NCI-H1694 (cell line): ENCODE measurements at places on chromosomes 7 and 10.

- no peak for DNase-seq
These were observed 2.5 kb downstream of the ACSL5 start for GRCh38 chr10:112376396-112376790.

- DNase-seq, result no peak
These were observed 267.5 kb downstream of the GATA3 start for GRCh38 chr10:8321990-8322389.

DNA sequence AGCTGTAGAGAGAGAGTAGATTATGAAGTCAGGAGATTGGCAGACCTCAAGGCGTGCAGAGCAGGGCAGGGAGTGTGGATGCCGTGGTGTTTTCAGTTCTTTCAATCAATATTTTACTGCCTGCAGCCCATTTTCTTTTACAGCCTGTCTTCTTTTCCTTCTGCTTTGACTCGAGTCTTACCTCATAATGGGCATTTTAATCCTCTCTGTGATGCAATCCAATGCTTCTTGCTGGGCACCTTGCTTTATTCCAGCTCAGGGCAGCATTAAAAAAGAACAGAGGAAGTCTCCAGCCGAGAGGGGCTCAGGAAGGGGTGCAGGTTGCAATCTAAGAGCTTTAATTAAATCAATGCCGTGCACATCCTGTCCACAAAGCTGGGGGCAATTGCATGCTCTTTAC, 839.0 kb downstream of the LRMDA start:
- DNase-seq, result no peak

DNA sequence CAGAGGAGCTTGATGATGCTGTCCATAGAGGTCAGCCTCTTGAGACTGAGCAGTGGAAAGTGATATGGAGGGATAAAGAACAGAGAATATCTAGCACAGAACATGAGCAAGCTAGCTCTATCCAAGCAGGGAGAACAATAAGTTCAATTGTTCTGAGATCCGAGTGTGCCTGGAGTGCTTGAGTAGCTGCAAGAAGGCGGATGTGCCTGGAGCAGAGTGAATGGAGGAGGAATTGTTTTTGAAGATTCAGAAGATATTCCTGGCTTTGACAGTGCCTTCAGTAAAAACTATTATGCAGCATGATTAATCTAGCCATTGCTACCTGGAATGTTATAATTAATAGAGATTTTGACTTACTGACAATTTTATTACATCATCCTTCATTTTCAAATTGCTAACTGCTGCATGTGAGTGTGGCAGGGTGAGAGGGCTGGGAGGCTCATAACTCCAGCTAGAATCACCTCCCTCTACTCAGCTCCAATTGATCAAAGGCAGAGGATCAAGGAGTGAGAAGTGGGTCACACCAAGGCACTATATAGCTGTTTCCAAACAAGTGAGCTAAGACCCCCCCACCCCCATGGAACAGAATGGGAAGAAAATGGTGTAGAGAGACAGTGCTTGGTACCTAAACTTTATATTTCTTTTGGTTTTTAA, 302.8 kb downstream of the ADRA2A start:
- no peak for DNase-seq

DNA sequence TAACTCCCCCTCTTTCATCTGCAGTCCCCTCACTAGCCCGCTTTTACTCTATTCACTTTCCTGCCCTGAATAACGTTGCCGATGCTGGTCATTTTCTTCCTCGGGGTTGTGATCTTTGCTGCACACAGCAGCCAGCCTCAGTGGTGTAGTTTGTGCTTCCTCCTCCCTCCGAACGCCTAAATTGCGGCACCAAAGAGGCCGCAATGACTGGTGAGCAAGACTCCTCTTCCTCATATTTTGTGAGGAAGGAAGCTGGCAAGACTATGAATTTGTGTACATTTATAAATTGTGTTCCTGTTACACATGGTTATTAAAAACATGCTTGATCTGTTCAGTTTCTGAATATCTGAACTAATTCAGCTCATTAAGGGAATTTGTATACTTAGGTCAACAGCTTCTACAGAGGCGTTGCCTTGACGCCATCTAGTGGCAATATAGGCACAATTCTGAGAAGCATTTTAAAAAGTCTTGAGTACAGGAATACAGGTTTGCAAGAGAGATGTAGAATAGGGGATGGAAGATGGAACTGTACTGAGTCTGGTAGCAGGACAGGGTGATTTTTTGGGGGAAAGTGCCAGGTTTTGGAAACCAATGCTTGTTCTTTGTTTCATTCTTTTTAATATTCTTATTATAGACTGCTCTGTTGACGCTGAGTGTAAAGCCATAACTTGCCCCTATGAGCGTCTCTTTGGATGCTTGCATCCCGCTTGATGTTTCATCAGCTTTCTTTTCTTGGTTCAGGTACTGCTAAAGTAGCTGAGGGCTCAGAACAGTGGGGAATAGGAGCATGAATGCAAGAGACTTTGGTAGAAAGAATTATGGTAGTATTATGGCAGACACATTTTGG, 4.1 kb upstream of the TAS2R5 start:
- DNase-seq, result peak; percentile 68

- no peak for DNase-seq
These were observed 341.9 kb downstream of the TNS3 start for GRCh38 chr7:47239931-47240421.

GRCh38 chr7:39847227-39847626, 102.8 kb upstream of the CDK13 start:
- no peak for DNase-seq

- no peak for DNase-seq
These were observed 100.4 kb upstream of the DNAJC1 start for GRCh38 chr10:22103701-22104470.

DNA sequence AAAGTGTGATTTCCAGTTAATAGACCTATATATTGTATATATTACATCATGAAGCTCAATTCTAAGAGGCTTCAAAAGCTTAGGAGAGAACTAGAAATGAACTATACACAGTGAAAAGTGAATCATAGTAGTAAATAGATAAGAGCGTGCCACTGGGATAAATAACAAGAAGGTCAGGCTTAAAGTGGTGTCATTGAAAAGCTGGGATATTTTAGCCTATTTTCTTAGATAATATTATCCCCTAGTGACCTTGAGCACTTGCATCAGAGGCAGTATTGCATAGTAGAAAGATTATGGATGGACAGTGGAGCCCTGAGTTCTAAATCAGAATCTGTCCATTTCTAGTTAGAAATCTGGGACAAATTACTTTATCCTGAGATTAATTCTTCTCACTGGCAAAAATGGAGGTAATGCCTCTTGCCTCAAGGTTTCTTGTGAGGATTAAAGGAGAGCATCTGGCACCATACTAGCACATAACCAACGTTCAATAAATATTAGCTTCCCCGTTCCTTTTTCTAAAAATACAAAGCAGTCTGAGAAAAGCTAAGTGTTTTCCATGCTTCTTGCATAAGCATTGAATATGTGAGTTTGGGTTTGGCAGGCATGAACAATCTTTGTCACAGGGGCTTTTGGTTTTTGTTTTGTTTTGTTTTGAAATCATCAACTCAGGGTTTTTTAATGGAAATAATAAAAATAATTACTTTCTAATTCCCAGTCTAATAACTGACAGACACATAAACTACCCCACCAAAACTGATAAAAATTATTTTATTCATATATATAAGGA, 27.3 kb upstream of the MACC1 start:
- no peak for DNase-seq
